ENCODE measurements at places on chromosomes 7 and 10.

DNA sequence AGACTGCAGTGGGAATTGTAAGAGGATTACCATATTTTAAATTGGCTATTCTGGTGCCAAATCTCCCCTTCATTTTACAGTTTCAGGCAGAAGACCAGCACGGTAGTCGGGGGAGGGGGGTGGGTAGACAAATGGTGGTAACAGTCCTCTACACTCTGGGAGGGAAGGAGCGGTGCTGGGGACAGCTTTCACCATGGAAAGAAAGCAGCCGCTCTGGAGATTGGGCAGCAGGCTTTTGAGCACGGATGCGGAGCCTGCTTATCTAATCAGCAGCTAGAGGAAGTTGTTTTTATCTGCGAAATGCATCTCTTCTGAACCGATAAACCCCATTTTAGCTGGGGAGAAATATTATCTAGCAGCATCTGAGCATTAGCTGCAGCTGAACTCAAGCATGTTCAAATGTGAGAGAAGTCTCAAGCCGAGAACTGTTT lies 28.7 kb downstream of the IKZF1 start:
- no peak for DNase-seq

DNA sequence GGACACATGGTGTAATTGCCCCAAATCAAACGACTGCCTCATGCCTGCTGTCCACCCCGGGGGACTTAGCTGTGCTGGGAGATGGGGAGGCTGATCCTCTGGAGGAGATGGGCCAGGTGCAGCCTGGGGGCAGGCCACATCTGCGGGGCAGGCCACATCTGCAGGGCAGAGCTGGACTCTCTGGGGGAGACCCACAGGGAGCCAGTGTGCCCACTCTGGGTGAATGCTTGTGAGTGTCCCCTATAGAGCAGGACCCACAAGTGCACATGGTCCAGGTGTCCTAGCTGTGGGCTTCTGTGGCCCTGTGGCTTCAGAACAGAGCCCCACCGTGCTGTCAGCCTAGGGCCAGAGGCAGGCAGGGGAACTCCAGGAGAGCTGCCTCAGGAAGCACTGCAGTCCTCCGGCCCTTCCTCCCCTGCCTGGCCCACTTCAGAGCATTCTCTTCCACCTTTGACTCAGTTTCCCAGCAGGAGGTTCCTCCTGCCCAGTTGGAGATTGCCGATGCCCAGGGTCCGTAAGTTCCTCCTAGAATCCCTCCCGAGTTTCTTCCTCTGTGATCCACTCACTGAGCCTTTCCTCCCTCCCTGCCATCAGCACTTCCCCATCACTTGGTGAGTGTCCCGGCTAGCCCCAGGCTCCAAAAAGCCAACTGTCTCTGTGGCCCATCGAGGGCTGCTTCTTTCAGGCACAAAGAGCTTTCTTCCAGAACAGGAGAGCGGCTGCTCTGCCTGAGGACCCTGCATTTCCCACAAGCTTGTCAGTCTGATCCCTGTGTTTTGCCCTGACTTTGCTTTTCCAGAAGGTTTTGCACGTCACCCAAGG lies 50.3 kb downstream of the ADCYAP1R1 start:
- no peak for DNase-seq

- no peak for DNase-seq
Observed at GRCh38 chr10:16904049-16904448, 86.8 kb upstream of the RSU1 start.

GRCh38 chr10:84175436-84175835 lies 1.8 kb downstream of the GPR15LG start:
- DNase-seq: no peak

- DNase-seq: no peak
Observed at GRCh38 chr10:69892816-69893215, 91.1 kb downstream of the COL13A1 start.

- DNase-seq: no peak
Observed at GRCh38 chr10:106043863-106044262, 1120.6 kb downstream of the SORCS1 start.

GRCh38 chr7:22717760-22718159 lies 9.2 kb upstream of the IL6 start:
- no peak for DNase-seq

DNA sequence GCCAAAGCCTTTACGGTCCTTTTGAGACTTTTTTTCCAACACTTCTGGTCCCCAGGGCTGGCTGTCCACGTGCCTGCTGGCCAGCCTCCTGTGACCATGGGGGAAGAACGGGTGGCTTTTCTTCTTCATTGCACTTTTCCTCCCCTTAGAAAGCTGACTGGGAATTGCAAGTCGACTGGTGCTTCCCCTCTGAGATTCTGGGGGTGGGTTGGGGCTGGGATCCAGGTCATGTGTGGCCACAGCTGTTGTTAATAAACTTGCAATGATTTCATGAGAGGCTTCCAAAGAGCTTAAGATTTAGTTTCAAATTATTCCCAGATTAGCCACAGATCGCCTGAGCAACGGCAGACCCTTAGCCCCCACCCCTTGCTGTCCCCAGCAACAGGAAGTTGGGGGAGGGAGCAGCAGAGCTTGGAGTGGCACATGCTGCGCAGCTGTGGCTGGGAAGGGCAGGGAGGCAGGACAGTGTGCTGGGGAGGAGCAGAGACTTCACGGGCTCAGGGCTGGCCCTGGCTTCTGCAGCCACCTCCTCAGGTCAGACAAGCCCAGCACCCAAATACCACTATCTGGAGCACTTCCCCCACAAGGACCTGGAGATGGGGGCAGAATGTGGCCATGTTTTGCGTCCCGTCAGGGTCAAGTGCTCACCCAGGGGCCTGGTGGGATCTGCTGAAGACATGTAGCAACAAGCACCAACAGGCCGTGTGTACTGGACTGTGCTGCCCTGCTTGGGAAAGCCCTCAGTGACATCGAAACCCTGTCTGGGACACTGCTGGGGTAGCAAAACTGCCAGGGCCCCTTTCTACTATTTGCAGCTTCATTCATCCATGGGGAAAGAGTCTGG lies 147.1 kb downstream of the RNF216 start:
- no peak for DNase-seq

DNA sequence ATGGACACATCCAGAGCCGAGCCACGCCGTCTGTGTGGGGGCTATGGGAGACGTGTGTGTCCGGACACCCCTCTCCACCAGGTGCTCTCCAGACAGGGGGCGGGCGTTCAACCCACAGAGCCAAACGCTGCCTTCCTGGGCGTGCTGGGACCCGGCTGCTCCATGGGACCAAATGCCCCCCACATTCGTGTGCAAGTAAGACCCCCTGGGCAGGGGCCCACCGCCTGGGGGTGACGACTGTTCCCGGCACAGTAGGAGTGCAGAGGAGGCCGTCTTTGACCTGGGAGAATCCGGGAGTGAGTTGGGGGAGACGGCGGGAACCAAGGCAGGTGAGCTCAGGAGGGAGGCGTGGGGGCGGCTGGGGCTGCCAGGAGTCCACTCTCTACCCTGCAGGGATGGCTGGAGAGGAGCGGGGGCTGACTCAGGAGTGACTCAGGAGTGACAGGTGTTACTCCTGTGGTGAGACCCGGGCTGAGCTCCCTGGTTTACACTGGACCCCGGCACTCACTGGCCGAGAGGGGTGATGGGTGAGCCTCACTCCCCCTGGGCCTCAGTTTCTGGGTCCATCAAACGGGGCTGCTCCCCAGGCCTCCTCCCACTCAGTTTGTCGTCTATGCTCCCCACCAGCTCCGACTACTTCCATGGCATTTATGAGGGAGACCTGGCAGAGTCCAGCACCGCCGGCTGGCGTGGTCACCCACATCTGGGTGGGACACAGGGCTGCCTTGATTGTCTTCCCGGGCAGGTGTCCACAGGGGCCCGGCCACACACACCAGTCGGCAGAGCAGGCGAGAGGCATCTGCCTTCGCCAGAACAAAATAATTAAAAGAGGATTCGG lies 95.0 kb downstream of the MICALL2 start:
- no peak for DNase-seq

- DNase-seq: no peak
Observed at GRCh38 chr10:30557884-30558283, 71.7 kb downstream of the LYZL2 start.

DNA sequence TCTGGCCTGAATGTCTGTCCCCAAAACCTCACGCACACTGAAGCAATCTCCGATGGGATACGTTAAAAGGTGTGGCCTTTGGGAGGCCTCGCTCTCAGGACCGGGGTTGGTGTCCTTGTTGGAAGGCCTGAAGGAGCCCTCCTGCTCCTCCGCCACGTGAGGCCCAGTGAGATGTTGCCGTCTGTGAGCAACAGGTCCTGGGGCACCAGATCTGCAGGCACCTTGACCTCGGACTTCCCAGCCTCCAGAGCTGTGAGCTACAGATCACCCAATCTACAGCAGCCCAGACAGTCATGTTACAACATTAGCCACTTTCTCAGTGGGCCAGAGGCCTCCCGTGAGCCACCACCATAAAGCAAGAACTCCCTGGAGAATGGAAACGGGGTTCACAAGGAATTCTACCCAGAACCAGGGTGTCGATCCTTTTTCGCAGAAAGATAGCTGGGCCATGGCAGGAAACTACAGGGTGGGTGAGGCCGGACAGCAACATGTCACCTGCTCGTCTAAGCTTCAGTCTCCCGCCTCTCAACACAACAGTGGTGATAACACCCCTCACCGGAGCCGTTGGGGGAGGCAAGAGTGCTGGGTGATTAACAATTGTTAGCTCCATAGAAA lies 87.0 kb downstream of the DIP2C start:
- DNase-seq: no peak

- no peak for DNase-seq
Observed at GRCh38 chr10:12702215-12702770, 299.2 kb downstream of the CCDC3 start.

- no peak for DNase-seq
Observed at GRCh38 chr10:35972275-35972674, 330.2 kb upstream of the FZD8 start.

GRCh38 chr10:30365278-30365677 lies 16.2 kb upstream of the MTPAP start:
- DNase-seq: no peak

- no peak for DNase-seq
Observed at GRCh38 chr10:24206334-24206733, 2.6 kb upstream of the KIAA1217 start.

DNA sequence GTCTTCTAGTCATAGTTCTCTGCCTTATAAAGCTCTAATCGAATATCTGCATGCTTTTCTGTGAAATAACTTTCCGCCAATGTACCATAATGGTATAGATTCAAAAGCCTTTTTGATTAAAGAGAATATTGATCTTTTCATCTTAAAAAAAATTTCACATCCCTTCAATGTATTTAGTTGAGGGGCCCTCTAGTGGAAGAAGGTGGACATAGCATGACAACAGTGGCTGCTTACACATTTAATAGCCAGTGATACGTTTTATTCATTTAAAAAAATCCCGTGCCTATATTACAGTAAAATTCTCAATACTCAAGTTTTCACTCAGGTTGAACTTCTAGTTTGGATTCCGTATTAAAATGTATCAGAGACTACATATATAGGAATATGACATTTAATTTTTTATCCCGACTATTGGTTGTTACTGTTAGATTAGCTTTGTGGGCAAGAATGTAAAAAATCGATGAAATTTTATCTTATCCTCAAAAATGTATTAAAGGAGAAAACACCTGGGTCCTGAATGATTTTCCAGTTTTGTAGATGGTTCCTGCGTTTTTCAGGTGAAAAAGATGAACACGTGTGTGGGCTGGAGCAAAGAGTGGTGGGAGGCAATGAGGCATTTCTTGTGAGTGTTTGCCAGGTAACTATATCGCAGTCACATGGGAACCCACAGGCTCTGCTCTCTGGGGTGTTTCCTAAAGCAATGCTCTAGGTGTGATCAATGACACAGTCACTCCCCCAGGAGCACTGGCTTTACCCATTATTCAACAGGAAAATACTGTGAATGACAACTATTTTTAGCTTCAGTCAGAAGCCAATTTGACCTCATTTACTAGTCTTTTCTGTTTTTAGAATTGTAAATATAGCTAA lies 24.1 kb upstream of the PNLIP start:
- DNase-seq: no peak

DNA sequence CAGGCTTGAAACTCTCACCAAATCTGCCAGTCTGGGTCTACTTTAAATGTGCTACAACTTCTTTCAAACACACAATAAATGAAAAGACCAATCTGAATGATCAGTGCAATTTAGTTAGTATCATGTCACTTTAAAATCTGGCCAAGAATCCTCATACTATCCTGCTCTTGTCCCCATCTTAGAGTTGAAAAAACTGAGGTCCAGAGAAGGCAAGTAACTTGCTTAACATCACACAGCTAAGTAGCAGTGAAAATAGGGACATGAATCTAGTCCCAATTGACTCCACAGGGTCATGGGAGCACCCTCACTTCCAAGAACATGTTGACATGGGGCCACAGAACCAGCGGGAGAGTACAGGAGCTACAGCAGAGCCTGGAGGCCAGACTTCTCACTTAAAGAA lies 3.1 kb upstream of the GDF10 start:
- no peak for DNase-seq

- DNase-seq: no peak
Observed at GRCh38 chr7:84142726-84143125, 51.9 kb downstream of the SEMA3A start.

DNA sequence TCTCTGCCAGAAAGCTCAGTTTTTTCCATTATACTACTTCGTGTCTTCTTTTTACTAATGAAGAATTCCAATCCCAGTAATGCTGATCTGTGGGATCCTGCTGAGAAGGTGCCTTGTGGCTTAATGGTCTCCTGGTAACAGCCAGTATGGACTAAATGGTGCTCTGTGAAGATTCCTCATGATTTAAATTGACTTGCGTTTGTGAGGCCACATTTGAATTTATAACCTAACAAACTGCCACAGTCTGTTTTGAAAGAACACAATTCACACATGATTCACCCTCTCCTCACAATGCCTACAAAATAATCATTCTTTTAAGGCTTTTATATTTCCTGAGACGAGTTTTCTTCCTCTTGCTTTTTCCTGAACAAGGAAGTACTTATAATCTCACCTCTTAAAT lies 140.0 kb downstream of the MBL2 start:
- no peak for DNase-seq

DNA sequence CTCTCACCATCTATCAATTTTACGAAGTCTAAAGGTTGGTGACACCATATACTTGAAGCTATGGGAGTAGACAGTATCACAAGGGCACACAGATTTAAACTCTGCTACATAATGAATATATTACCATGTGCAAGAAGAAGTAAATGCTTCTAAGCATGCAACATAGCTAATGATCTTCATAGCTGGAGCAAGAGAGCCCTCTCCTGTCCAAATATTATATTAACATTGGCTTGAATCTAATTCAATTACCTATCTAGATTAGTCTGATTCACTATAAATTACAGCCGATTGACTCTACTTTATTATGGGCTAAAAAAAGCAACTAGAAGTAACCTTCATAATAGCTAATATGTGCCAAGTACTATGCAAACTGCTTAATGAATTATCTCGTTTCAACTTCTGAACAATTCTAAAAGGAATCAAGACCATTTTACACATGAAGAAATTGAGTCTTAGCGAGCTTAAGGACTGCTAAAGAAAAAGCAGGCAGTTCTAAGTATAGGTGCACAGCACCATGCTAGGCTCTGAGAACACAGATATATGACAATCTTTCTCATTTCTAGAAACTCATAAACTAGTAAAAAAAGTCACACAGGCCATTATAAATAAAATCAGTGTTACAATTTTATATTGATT lies 21.9 kb downstream of the FRA10AC1 start:
- DNase-seq: no peak

- DNase-seq: no peak
Observed at GRCh38 chr7:43891069-43891955, 15.1 kb downstream of the URGCP start.

All from NCI-H2081 treated with DMSO at 0.1 percent for 48 hours (cell line).